CD4-positive, alpha-beta T cell treated with Interleukin-6 for 4 hours (primary cell): ENCODE measurements at places on chromosomes 5 and 9.

DNA sequence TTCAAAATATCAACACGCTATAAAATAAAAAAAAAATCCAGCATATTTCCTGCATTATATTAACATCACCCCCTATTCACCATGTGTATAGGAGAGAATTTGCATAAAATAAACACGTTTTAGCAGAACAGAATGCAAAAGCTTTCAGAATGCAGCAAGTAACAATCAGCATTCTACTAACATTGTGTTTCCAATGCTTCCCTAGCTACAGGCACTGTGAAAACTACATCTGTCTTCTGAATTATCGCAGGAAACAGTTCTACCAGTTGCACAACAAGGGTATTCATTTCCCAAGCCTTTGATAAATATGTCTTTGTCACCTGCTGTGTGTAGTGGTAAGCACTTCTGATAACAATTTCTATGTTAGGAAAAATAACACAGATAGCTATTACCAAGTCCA lies 1015.8 kb downstream of the CDH18 start:
- no peak for DNase-seq

GRCh38 chr5:173246511-173246910 lies 11.5 kb upstream of the NKX2-5 start:
- no peak for DNase-seq

GRCh38 chr9:83538890-83539238 lies 663 bp upstream of the FRMD3 start:
- DNase-seq: no peak

DNA sequence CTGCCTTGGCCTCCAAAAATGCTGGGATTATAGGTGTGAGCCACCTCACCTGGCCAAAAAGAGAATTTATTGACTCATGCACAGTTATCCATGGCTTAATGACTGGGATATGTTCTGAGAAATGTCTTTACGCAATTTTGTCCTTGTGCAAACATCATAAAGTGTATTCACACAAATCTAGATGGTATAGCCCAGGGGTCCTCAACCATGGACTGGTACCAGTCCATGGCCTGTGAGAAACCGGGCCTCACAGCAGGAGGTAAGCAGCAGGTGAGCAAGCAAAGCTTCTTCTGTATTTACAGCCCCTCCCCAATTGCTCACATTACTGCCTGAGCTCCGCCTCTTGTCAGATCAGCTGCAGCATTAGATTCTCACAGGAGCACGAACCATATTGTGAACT lies 12.4 kb upstream of the SIL1 start:
- no peak for DNase-seq

DNA sequence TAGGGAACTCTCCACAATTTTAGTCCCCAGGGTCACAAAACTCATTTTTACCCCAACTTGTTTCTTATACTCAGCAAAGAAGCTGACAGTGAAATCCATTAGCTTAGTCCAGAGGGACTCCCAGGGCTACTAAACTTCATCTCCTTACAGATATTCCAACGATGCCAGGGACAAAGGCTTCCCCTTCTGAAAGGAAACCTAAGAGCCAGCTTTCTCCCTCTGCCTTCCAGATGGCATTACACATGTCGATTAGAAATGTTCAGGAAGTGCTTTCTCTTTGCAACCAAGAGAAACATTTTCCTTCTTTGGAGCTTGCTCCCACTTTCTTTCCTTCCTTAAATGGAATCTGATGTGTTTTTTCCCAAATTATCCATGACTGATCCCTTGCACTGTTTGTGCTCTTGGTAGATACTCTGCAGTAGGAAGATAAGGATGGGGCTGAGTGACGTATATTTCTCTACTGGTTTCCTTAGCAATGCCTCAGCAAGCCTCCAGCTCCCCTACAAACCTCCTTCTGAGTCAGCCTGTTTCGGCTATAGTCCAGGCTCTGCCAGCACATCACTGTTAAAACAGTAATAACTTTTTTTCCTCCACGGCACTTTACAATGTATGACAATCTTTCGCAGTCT lies 43.0 kb upstream of the HTR4 start:
- no peak for DNase-seq

- DNase-seq: no peak
Measured at GRCh38 chr9:110146373-110146772, 61.6 kb downstream of the C9orf152 start.
